ENCODE measurements at places on chromosomes 2 and 18. TPM values are rescaled to one million over a fixed set of nuclear protein-coding genes. Genes with fewer than 3 reads are reported as not detected.

Gene CNRIP1
- 25.6 TPM for total RNA-seq

Gene MYOM1
- total RNA-seq, result under 0.01 TPM

Gene SGO2
- total RNA-seq, result 6.3 TPM

Gene SP9
- not detected for total RNA-seq

DNA sequence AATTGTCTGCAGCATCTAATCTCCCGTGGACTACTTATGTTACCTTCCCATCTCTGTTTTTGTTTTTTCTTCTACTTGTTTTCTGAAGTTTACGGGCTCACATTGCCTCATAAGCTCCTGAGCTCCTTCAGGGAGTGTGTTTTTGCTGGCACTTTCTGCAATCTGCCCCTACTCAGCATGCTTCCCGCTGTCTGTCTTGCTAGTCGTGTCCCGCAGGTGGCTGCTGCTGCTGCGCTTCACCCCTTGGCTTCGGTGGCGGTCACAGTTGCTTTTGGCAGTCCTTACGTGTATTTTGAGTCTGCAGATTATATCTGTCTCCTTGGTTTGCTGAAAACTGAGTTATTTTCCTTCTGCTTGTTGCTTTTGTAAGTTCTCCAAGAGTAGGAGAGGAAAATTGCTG, 37.3 kb downstream of the FER1L5 start:
- peaks cover under 1% of the 10 kb centered on the region for H3K4me1 ChIP-seq
- H3K36me3 ChIP-seq, result no peaks in the 10 kb centered on the region
- no peak for DNase-seq
- no peak overlapping the region for H3K27ac ChIP-seq
- H3K4me3 ChIP-seq, result no peak overlapping the region
- H3K27me3 ChIP-seq, result peaks cover 17% of the 10 kb centered on the region

- DNase-seq, result no peak
- no peaks in the 10 kb centered on the region for H3K4me1 ChIP-seq
- peaks cover 5% of the 10 kb centered on the region for H3K27me3 ChIP-seq
- no peak overlapping the region for H3K4me3 ChIP-seq
- H3K36me3 ChIP-seq, result no peaks in the 10 kb centered on the region
- no peak overlapping the region for H3K27ac ChIP-seq
Measured at GRCh38 chr2:72000110-72000509, 147.6 kb downstream of the CYP26B1 start.

DNA sequence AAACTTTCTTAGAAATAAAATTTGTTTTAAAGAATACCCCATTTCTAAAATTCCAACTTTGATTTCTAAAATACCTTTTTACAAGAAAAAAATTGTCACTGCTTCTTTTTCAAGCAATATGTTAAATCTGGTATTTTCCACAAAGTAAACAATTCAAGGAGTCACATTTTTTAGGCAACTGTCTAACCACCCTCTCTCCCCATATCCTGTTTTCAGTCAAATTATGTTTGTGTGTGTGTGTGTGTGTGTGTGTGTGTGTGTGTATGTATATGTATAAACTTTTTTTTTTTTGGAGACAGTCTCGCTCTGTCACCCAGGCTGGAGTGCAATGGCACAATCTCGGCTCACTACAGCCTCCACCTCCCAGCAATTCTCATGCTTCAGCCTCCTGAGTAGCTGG, 59.3 kb downstream of the ADNP2 start:
- no peak overlapping the region for H3K4me3 ChIP-seq
- H3K27ac ChIP-seq, result no peak overlapping the region
- no peak for DNase-seq
- H3K36me3 ChIP-seq, result no peaks in the 10 kb centered on the region
- no peaks in the 10 kb centered on the region for H3K27me3 ChIP-seq

DNA sequence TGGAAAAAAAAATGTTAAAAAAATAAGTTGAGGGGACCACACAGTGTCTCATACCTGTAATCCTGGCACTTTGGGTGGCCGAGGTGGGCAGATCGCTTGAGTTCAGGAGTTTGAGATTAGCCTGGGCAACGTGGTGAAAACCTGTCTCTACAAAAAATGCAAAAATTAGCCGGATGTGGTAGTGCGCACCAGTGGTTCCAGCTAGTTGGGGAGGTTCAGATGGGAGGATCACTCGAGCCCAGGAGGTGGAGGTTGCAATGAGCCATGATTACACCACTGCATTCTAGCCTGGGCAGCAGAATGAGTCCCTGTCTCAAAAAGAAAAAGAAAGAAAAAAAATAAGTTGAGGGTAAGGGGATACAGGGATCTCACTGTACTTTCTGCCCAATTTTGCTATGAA, 6.1 kb upstream of the KYNU start:
- no peak overlapping the region for H3K4me3 ChIP-seq
- no peak for DNase-seq
- H3K4me1 ChIP-seq, result peaks cover 6% of the 10 kb centered on the region
- H3K27me3 ChIP-seq, result no peaks in the 10 kb centered on the region
- peak overlapping the region; percentile 3 for H3K27ac ChIP-seq
- H3K36me3 ChIP-seq, result no peaks in the 10 kb centered on the region

DNA sequence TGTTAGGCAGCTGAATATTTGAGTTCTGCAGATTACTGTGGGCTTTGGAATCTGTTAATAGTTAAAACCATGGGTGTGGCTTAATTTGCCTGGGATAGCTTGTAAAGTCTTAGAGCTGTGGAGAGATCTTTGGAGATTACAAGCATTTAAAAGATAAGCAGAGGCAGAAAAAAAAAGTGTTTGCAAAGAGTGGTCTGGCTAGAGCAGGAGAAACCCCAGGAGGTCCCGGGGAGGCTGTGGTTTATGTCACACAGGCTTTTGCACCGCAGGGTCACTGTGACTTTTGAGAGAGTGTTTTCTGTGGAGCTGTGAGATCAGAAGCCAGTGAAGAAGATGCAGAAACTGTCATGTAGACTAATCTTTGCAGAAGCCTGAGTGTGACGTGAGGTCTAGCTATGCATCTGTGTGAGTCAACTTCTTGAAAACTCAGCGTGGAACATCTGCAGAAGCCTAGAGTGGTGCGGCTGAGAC, 49.0 kb downstream of the SETBP1 start:
- peak; percentile 79 for DNase-seq
- H3K4me3 ChIP-seq, result no peak overlapping the region

GRCh38 chr18:67618061-67618460, 101.5 kb upstream of the DSEL start:
- DNase-seq, result no peak
- H3K27me3 ChIP-seq, result no peaks in the 10 kb centered on the region
- no peak overlapping the region for H3K4me3 ChIP-seq
- H3K36me3 ChIP-seq, result no peaks in the 10 kb centered on the region

DNA sequence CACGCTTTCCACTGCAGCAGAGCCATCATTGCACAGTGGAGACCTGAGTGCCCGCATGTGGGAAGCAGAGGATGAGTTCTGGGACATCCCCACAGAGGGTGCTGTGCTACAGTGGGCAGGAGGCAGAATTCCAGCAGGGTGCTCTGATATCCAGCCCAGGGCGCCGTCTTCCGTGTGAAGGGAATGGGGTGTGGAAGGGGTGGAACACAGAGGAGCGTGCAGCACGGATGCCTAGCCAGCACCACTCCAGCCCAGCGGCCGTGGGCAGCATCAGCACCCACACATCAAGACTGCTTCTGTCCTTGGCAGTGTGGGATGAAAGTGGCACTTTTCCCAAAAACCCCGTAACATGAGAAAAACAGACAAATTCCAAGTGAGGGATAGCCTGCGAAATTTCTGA, 134.3 kb downstream of the ZNF236 start:
- H3K27ac ChIP-seq, result no peak overlapping the region
- no peak overlapping the region for H3K4me3 ChIP-seq
- H3K4me1 ChIP-seq, result no peaks in the 10 kb centered on the region
- H3K27me3 ChIP-seq, result no peaks in the 10 kb centered on the region
